ENCODE measurements at places on chromosomes 4 and X.
A peak's percentile ranks its signal among the peaks of the same experiment; 100 is the strongest.

- DNase-seq, result peak; percentile 66
These were observed 25.4 kb downstream of the TMSB4X start for GRCh38 chrX:13000301-13000811.

- DNase-seq, result no peak
These were observed 8.8 kb downstream of the HTT-AS start for GRCh38 chr4:3065551-3065950.

- no peak for DNase-seq
These were observed 24.4 kb upstream of the SMARCA5 start for GRCh38 chr4:143489106-143489505.

DNA sequence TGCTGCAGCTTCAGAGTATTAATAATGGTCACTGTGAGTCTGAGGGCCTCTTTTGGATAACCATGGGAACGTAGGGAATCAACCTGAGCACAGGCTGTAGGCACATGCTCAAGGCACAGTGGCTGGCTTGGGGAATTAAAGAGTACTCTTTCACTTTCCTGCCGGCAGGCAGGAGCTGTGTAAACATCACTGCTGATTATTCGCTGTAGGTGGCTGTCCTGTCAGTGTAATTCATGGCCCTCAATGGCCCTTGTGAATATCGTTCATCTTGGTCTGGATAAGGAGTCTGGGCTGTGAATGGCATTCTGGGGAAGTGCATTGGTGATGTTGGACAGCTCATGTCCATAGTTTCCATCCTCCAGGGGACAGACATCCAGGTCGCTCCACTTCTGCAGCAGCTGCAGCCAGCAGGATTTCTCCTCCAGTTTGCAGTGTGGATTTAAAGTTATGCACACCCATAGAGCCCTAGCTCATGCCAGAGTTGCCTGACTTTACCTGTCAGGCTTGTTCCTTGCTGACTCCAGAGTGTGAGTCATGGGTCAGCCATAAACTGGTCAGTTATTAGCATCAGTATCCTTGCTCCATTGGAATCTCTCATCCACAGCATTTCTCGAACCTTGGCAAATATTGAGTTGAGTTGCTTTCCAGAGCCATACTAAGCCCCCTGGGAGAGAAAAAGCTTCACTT is 43.0 kb downstream of the C4orf33 start:
- no peak for DNase-seq

DNA sequence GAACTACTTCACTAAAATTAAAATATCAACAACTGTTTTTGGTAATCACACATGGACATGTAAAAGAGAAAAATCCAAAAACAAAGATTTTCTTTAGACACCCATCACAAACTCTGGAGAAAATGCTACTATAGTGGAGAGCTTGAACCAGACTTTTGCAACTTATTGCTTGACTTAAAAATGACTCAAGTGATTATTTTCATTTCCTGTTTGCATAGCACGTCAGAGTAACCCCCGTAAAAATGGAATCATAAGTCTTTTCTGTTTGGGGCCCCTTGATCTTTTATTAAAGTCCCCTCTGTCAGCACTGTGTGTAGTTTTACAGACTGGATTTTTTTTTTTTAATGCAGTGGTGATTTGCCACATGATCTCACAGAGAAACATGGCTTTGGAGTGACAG is 79.5 kb downstream of the PRKG2 start:
- DNase-seq, result no peak

Data from CD4-positive, alpha-beta T cell treated with Interleukin-17A for 4 hours (primary cell).